COLO829 (cell line): ENCODE measurements at places on chromosomes 7 and 10.

GRCh38 chr10:83538047-83538446 lies 601.3 kb upstream of the GHITM start:
- no peak for DNase-seq

- DNase-seq, result no peak
These were observed 13.3 kb downstream of the DHTKD1 start for GRCh38 chr10:12081879-12082557.

DNA sequence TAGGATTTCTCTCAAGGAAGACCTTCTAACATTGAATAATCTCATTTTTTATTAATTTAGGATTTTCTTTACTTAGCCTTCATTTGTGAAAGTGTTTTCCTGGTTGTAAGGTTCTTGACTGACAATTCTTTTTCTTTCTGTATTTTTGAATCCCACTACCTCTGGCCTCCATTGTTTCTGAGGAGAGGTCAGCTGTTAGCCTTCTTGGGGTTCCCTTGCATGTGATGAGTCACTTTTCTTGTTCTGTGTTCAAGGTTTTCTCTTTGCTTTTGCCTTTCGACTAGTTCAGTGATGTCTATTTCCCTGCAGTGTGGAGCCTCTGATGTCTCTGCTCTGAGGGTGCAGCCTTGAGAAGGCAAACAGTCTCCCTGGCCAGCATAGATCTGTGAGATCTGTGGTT lies 304.1 kb upstream of the ZNF32 start:
- DNase-seq, result no peak

- no peak for DNase-seq
These were observed 38.2 kb downstream of the AVL9 start for GRCh38 chr7:32533276-32534029.

DNA sequence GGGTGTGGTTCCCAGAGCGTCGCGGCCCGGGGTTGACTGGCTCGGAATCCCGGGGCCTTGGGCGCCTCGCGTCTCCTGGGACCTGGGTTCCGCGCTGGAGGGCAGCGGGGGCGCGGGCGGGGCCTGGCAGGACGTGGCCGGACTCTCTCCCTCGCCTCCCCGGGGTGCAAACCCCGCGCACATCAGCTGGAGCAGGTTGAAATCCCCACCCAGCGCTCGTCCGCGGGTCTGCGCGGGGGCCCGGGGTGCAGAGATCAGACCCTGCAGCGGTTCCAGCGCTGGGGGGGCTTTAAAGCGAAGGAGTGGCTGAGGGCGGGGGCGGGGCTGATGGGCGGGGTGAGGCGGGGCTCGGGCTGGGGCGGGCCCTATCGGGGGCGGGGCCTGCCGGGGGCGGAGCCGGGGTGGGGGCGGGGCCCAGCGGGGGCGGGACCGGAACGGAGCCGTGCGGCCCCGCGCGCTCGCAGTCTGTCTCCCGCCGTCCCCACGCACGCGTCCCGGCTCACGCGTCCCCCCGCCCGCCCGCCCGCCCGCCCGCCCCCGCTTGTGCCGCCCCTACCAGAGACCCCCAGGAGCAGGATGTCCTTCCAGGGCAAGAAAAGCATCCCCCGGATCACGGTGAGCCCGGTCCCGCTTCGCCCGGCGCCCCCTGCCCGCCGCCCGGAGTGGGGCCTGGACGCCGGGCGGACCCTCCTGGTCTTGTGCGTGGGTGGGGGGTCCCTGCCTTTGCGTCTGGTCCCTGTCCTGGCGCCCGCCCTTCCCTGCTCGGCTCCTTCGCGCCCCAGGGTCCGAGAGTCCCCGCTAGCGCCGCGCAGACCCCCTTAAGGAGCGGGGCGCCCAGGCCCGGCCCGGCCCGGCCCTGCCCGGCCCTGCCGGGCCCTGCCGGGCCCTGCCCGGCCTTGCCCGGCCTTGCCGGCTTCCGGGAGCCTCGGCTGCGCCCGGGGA lies at the start of gene DPYSL4:
DPYSL4 (plus strand) TSS at position 461 of the 942 bp plus-strand sequence; CDS start at position 577, 116 bp downstream.
- peak; percentile 27 for DNase-seq

- DNase-seq, result no peak
These were observed 30.1 kb downstream of the KCND2 start for GRCh38 chr7:120303105-120303504.

- DNase-seq, result no peak
These were observed 13.1 kb downstream of the AVPI1 start for GRCh38 chr10:97673736-97674525.

GRCh38 chr7:45659496-45660139 lies 85.5 kb downstream of the ADCY1 start:
- no peak for DNase-seq

- no peak for DNase-seq
These were observed 58.3 kb upstream of the PPP1R3C start for GRCh38 chr10:91690996-91691676.

DNA sequence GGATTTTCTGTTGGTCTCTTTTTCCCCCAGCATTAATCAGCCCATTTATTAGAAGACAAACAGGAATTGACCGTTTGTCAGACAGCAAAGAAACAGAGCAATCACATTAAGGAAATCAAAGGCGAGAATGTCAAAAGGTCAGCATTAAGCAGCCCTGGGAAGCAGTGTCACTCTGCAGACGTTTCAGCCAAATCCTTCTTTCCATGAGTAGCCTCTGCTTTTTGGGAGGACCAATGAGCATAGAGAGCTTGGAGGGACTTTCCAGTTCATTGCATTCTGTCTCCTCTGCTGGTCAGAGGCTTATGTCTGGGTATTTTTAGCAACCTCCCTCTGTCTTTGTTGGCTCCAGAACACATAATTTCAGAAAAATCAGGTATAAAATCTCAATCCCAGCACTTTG lies 481.4 kb downstream of the GALNT17 start:
- no peak for DNase-seq

DNA sequence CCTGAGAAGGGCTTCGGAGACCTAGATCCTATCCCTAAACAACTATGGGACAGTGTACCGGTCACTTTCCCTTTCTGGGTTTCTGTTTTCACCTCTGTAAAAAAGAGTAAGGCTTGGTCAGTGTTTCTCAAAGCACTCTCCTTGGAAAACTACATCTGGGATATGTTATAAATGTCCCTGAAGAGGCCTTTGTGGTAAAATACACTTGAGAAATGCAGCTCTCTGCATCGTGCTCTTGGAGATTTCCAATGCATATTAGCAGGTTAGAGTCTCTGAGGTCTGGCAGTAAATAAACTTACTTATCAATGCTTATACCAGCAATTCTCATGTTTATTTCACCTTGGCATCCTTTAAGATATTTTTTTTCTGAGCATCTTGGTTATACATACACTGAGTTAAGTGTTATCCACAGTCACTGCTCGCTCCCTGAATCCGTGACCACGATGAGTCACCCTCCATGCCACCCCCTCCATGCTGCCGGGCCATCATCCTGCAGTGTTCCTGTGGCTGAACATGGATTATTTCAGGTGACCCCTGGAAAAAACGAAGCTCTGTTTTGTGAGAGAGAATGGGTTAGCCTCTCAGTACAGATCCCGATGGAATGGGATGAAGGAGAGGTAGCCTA lies 3.3 kb upstream of the TBXAS1 start:
- DNase-seq, result peak; percentile 63

GRCh38 chr7:19107081-19107355 lies 10.4 kb downstream of the TWIST1 start:
- no peak for DNase-seq

- DNase-seq, result no peak
These were observed 242.3 kb downstream of the GLI3 start for GRCh38 chr7:41994746-41995110.

DNA sequence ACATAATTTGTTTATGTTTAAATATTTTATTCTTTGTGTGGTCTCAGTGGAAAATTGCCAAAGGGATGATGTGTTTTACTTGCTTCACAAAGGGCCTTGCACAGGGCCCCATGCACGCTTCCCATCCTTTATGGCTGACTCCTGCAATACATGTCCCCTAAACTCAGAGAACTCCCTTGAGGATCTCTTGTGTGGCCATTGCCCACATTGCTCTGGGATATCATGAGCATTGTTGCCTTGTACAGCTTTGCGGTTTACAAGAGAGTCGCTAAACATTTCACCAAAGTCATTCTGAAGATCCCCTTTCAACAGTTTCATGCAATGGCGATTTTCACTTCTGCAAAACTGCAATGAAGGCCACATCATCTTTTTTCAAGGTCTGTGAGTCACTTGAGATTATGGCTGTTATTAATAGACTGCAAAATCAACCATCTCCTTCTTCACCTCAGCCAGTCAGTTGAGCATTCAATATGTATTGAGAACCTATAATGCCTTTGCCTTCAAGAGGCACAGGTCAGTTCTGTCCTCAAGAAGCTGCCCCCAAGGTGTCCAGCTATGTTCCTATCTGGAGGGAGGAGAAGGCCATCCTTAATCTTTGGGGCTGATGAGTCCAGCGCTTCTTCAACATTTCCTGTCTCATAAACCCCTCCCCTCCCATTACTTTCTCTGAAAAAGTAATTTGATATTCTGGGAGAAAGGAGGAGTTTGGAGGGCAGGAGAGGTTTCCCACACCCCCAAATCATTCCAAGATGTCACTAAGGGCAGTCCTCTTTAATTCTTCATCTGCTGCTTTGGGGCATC lies 108.1 kb downstream of the CCDC71L start:
- no peak for DNase-seq

DNA sequence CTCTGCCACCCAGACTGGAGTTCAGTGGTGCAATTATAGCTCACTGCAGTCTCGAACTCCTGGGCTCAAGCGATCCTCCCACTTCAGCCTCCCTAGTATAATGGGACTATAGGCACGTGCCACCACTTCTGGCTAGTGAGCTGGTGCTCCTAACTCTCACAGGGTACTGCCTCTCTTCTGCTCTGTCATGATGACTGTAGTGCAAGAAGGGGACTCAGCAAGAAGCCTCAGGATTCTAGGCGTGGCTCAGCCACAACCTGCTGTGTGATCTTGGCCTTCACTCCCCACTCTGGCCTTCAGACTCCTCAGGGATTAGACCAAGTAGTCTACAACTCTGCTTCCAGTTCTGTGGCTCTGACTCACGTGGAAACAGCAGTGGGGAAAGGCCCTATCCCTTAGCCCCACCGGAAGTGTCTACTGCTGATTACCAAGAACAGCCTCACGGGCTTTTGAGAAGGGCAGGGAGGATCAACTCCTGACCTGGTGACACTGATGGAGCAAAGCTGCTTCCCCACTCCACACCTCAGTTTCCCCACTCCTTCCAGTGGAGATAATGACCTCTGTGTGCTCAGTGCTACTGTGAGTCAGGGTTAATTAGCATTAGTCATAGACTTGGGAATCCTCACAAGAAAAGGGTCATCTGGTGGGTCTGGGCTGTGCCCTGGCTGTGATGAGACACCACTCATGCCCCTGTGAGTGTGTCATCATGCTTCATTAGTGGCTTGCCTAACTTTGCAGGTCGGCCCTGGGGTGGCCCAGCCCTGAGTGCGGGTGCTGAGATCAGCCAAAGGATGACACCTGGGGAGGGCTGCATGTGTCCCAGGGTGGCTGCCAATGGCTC lies 41.1 kb downstream of the ZC3HC1 start:
- peak; percentile 95 for DNase-seq

DNA sequence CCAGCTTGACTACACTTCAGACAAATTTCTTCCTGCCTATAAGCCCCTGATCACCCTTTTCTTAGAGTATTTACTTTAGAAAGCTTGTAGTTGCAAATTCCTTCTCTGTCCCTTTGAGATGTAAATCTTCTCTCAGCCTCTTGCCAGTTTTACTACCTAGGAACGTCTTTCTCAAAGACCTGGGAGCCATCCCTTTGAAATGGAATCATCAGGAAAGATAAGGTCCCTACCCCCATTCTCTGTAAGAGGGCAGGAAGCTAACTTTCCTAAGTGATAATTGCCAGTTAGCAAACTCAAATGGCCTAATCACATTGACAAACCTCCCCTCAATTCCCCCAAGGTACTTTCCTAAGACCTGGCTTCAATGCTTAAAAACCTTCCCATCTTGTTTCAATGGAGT lies 304.5 kb downstream of the MDFIC start:
- no peak for DNase-seq

- no peak for DNase-seq
These were observed 312.6 kb downstream of the PLXDC2 start for GRCh38 chr10:20128811-20129210.

GRCh38 chr10:71476228-71477011 lies 79.7 kb downstream of the CDH23 start:
- DNase-seq, result no peak

- no peak for DNase-seq
These were observed 64.4 kb upstream of the AHR start for GRCh38 chr7:17234030-17234397.

- no peak for DNase-seq
These were observed 52.7 kb downstream of the RBM17 start for GRCh38 chr10:6141296-6142151.

DNA sequence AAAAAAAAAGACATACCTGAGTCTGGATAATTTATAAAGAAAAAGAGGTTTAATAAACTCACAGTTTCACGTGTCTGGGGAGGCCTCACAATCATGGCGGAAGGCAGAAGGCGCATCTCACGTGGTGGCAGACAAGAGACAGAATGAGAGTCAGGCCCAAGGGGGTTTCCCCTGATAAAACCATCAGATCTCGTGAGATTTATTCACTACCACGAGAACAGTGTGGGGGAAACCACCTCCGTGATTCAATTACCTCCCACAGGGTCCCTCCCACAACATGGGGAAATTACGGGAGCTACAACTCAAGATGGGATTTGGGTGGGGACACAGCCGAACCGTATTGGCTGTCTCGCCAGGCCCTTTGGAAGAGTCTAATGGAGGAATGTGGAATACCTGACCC lies 9.0 kb upstream of the MAFK start:
- no peak for DNase-seq

- no peak for DNase-seq
These were observed 13.0 kb upstream of the ANTXRL start for GRCh38 chr10:46273506-46274477.
